ENCODE measurements at places on chromosomes 6 and 20.

GRCh38 chr6:138401960-138402837 is 1.8 kb upstream of the HEBP2 start:
- DNase-seq: no peak

DNA sequence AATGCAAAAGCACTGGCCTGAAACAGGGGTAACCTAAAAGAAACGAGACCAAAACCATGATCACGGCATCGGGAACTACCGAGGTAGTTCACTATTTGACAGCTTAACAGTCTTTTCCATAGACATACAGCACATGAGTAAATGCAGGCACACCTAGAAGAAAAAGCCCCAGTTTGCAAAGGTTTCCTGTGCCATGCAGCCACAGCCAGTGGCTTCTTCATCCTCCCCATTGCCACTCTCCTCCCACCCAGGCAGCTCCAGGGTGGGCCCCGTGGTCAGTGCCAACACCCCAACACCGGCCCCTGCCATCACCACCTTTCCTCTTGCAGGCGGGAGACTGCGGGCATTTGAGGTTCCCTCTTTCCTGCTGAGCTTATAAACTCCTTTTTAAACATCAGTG is 115.4 kb downstream of the SLC23A2 start:
- DNase-seq: no peak

GRCh38 chr6:72820906-72821305 is 199.0 kb downstream of the KCNQ5 start:
- no peak for DNase-seq

DNA sequence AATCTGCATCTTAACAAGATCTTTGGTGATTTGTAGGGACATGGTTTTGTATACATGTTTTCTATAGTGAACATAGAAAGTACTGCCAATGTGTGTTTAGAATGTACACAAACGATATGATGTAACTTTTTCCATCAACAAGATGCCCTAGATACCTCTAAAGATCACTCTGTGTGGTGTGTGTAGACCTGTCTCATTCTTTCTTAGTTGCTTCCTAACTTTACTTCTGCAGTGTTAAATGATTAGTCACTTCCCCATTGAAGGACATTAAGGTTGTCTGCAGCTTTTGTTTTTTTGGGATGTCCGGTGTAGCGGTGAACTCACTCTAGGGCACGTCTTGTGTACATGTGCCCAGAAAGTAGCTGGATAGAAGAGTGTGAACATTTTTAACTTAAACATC is 35.9 kb downstream of the CDYL start:
- no peak for DNase-seq

GRCh38 chr6:15622045-15622740 is 40.6 kb downstream of the DTNBP1 start:
- no peak for DNase-seq

DNA sequence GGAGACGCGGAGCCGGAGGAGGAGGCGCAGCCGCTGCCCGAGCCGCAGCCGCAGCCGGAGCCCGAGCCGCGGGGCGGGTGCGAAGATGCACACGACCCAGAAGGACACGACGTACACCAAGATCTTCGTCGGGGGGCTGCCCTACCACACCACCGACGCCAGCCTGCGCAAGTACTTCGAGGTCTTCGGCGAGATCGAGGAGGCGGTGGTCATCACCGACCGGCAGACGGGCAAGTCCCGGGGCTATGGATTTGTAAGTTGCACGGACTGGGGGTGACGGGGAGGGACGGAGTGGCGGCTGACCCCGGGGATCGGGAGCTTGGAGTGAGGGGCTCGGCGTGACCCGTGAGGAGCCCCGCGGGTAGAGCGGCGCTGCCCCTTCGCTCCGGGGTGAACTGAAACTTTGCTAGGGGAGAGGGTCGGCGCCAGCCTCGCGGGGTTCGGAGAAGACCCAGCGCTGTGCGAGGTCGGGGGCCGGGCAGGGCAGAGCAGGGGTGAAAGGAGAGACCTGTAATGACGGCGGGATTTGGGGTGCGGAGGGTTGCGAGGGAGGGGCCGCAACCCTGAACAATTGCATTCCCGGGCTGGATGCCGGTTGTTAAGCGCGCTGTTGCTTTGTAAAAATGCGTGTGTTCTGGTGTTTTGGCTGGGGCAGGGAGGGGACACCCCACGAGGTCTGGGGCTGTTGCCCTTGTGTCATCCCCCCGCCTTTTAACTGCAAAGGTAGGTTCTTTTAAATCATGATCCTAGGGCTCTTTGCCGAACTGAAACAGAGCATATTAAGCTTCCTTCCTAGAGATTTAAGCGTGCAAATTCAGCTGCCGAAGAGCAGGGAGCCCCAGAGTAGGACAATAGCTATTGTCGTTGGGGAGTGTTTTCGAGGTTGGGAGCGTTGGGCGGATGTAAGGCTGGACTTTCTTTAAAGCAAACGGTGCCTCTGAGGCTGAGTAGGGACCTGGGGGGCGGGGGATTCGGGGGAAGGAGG is 628 bp downstream of the RBM24 start:
- DNase-seq: peak; percentile 45

GRCh38 chr6:29142309-29142708 is 28.4 kb upstream of the OR2J2 start:
- DNase-seq: no peak

DNA sequence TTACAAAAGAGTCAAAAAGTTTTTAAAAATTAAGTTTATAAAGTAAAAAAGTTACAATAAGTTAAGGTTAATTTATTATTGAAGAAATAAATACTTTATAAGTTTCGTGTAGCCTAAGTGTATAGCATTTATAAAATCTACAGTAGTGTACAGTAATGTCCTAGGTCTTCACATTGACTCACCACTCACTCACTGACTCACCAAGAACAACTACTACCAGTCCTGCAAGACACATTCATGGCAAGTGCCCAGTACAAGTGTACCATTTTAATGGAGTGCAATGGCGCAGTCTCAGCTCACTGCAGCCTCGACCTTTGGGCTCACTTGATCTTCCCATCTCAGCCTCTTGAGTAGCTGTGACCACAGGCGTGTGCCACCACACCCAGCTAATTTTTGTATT is 128.2 kb downstream of the GPX5 start:
- no peak for DNase-seq

- no peak for DNase-seq
Measured at GRCh38 chr20:10125757-10126156, 91.0 kb downstream of the ANKEF1 start.

DNA sequence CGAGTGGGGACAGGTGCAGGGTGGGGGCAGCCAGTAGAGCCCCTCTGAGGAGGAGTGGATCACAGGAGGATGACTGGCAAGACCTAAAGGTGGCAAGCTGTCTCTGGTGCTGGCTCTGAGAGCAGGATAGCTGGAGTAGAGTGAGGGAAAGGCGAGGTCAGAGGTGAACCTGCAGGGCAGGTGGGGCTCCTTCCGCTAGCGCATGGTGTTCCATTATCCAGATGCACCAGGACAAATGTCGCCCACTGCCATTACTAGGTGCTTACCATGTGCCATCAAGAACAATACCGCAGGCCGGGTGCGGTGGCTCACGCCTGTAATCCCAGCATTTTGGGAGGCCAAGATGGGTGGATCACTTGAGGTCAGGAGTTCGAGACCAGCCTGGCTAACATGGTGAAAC is 18.3 kb upstream of the FAM110A start:
- DNase-seq: no peak

- DNase-seq: peak; percentile 67
Measured at GRCh38 chr6:4169028-4169789, 33.8 kb upstream of the ECI2 start.

DNA sequence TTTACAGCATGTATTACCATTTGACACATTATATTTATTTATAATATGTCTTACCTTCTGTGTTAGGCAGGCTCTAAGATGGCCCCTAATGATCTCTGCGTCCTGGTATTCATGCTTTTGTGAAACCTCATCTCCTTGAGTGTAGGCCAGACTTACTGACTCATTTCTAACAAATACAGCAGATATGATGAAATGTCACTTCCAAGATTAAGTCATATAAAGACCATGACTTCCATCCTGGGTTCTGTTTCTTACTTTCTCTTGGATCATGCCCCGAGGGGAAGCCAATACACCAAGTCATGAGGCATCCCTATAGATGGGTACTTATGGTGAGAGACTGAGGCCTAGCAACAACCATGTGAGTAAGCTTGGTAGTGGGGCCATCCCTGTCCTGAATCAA is 30.2 kb downstream of the ZHX3 start:
- no peak for DNase-seq

GRCh38 chr6:15247500-15248450 is 1.9 kb downstream of the JARID2 start:
- no peak for DNase-seq

GRCh38 chr20:12306107-12306506 is 388.4 kb downstream of the BTBD3 start:
- no peak for DNase-seq

DNA sequence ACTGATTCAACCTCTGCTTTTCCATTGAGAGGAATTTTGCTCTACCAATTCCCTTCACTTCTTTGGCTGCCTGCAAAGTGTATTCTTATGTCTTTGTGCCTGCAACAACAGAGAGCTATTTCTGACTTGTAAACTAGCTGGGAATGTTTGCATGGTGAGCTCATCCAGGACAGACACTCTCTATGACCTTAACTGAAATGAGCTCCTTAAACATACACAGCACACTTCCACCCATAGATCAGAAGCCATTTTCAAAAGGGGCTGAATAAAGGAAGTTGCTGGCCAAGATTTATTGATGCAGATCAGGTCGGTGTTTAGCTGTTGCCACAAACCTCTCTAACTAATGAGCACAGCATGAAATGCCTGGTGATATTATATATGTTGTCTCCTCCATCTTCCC is 377.7 kb downstream of the BTBD9 start:
- peak; percentile 51 for DNase-seq

GRCh38 chr6:106247733-106248132 is 77.8 kb downstream of the ATG5 start:
- DNase-seq: no peak

DNA sequence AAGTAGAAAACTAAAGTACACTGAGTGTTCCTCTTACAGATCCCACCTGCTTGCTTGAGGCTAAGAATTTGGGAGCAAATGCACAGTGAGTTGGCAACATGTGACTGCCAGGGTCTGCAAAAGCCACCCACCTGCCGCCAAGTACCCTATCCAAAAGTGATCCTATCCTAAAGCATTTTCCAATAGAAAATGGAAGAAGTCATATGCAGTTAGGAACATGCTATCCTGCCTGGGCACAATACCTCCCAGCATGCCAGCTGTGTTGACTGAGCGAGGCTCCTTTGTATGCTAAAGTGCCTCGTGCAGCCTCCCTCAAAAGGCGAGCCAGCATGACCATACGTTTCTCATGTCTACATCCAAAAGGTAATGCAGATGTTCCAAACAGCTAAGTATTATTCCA is 52.7 kb downstream of the TRAF3IP2 start:
- DNase-seq: no peak

DNA sequence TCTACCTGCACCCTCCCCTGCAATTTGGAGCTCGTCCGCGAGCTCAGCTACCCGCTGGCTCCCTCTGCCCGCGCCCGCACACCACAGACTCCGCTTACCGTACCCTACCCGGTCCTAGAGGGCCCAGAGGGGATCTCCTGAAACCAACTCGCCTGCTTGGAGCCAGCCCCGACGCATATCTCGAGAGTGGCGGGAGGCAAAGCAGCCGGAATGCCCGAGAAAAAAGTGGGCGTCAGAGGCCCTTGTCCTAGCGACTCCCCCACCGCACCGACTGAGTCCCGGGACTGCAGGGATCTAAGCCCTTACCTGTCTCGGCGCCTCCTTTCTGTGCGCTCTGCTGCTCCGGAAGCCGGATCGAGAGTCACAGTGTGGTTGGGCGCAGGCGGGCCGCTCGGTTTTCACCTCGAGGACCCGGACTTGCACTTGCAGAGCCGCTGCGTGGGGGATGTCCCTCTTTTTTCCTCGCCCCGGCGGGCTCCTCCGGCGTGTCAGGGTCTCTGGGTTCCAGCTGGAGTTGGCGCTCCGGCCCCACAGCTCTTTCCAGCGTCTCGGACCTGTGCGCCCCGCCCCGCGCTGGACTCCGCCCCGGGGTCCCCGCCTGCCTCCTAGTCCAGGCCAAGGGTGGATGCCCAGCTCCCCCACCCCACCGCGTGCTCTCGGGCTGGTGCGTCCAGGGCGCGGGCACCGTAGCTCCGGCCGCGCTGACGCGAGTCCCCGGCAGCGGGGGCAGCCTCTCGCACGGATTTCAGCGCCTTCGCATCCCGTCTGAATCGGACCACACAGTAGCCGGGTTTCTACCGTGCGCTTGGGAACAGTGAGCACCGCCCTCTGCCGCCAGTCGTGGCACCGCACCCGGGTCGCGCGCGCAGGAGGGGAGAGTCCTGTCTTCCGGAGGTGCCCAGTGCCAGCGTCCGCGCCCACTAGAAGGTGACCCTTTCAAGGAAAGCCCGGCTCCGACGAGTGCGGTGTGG is at the start of gene PROKR2:
Gene PROKR2, minus strand, starts transcription at position 767 of the 971 bp plus-strand sequence. CDS start 2,585 bp downstream, outside the sequence.
- DNase-seq: peak; percentile 61

GRCh38 chr20:23381876-23382275 is 19.9 kb downstream of the GZF1 start:
- DNase-seq: no peak

All from ELF-1 (cell line).